ENCODE measurements at places on chromosomes 5 and 9. TPM values are rescaled to one million over a fixed set of nuclear protein-coding genes. Genes with fewer than 3 reads are reported as not detected.
A peak's percentile ranks its signal among the peaks of the same experiment; 100 is the strongest.

GRCh38 chr5:165209101-165209727 lies 1703.8 kb downstream of the MAT2B start:
- H3K27ac ChIP-seq = no peak overlapping the region
- H3K36me3 ChIP-seq = no peaks in the 10 kb centered on the region
- no peaks in the 10 kb centered on the region for H3K27me3 ChIP-seq
- no peak for DNase-seq
- H3K4me3 ChIP-seq = no peak overlapping the region

- H3K4me1 ChIP-seq = peaks cover 17% of the 10 kb centered on the region
- peaks cover 2% of the 10 kb centered on the region for H3K36me3 ChIP-seq
- H3K27ac ChIP-seq = peak overlapping the region; percentile 62
- DNase-seq = peak; percentile 89
- no peaks in the 10 kb centered on the region for H3K27me3 ChIP-seq
Observed at GRCh38 chr9:744790-745484, 96.6 kb upstream of the DMRT1 start.

EXOSC2 gene
- 93.7 TPM for total RNA-seq

TRIM7 gene
- 9.0 TPM for total RNA-seq

SMIM33 gene
- total RNA-seq = not detected

DNA sequence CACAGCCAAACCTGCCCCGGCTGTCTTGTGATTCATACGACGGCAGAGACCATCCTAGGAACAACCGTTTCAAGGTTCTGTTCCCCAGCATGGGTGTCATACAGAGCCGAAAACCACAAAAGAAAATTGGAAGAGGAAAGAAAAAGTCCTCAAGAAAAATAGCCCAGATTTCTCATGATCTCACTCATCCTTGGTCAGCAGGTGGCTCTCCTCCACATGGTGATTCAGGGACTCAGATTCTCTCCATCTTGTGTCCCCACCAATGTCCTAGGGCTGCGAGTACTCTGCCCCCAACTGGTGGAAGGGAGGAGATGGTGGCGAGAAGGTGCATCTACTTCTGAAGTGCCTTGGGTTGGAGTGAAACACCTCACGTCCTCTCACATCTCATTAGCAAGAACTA lies 25.6 kb downstream of the PDZD2 start:
- no peaks in the 10 kb centered on the region for H3K36me3 ChIP-seq
- no peak for DNase-seq
- no peaks in the 10 kb centered on the region for H3K4me1 ChIP-seq
- H3K27me3 ChIP-seq = peaks cover 13% of the 10 kb centered on the region
- no peak overlapping the region for H3K4me3 ChIP-seq

- no peak for DNase-seq
- no peak overlapping the region for H3K27ac ChIP-seq
- H3K4me1 ChIP-seq = peaks cover 16% of the 10 kb centered on the region
- H3K27me3 ChIP-seq = peaks cover 1% of the 10 kb centered on the region
Observed at GRCh38 chr5:176619569-176620332, 9.8 kb upstream of the GPRIN1 start.

DNA sequence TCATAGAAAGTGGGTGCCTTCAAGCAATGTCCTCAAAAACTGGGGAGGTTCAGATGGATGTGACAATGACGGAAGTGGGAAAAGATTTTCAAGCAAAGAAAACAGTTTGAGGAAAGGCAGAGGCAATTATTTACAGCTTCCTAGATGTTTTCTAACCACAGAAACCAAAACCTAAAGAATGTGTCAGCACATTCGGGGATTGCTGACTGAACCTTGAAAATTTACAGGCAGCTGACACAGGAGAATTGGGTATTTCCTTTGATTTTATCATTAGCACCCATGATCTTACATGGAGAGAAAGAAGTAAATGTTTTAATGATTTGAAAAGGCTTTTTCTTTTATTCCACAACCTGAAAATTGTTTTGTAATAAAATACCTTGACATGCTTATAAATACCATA lies 369.0 kb downstream of the ACTL7B start:
- H3K4me3 ChIP-seq = no peak overlapping the region
- H3K4me1 ChIP-seq = no peaks in the 10 kb centered on the region
- no peak for DNase-seq
- H3K27me3 ChIP-seq = no peaks in the 10 kb centered on the region

DNA sequence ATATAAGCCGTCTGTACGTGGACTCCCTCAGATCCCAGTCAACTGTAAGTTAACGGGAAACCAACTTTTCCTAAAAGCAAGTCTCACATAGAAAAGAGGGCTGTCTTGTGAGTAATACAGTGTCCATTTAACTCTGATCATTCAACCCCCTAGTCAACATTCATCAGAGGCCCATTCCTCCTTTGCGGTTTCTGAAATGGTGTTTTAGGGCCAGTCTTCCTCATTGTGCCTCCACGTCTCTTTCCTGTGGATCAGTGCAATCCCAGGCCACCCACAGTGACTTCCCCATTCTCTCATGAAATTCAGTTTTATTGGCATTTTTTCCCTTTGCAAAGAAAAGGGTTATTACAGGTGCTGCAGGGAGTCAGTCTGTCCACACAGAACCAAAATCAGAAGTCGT lies 261.8 kb downstream of the NR3C1 start:
- peaks cover 1% of the 10 kb centered on the region for H3K4me1 ChIP-seq
- H3K27ac ChIP-seq = no peak overlapping the region
- H3K4me3 ChIP-seq = no peak overlapping the region
- no peaks in the 10 kb centered on the region for H3K27me3 ChIP-seq

DNA sequence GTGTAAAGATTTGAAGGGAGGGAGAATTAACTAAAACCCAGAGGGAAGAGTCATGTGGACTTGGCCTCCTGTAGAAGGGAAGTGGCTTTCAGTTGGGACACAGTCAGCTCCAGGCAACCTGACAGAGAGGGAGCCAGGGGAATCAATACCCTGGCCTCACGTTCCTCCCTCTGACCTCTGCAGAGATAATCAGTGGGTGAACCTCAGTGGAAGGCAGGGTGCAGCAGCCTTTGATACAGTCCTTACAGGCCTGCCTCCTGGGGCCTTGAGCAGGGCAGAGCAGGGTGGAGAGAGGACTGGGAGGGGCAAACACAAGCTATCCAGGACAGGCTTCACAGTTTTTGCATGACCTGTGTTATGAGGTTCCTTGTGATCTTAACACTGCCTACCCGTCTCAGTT lies 61.9 kb upstream of the GPBP1 start:
- no peaks in the 10 kb centered on the region for H3K4me1 ChIP-seq
- no peaks in the 10 kb centered on the region for H3K36me3 ChIP-seq
- no peak overlapping the region for H3K27ac ChIP-seq
- H3K4me3 ChIP-seq = no peak overlapping the region
- H3K27me3 ChIP-seq = no peaks in the 10 kb centered on the region

ZCCHC9 gene
- 46.9 TPM for total RNA-seq

- no peak for DNase-seq
- H3K4me1 ChIP-seq = no peaks in the 10 kb centered on the region
Observed at GRCh38 chr5:181087309-181087708, 43.7 kb downstream of the OR2V1 start.

DNA sequence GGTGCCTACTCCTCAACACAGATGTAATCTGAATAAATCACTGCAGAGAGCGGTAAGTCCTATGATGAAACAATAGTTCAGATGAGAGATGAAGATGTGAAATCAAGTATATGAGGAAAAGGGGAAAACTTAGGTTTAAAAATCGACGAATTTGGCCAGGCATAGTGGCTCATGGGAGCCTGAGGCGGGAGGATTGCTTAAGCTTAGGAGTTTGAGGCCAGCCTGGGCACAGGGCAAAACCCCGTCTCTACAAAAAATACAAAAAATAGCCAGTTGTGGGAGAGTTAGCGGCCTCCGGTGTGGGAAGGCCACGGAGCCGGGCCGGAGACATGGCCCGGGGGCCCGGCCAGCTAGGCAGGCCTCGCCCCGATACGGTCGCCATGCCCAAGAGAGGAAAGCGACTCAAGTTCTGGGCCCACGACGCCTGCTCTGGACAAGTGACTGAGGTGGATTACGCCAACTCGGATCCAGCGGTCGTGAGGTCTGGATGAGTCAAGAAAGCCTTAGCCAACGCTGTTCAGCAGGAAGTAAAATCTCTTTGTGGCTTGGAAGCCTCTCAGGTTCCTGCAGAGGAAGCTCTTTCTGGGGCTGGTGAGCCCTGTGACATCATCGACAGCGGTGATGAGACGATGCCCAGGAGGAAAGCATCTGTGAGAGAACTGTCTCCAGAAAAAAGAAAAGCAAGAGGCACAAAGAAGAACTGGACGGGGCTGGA lies 62.8 kb upstream of the SUB1 start:
- H3K36me3 ChIP-seq = no peaks in the 10 kb centered on the region
- H3K4me1 ChIP-seq = no peaks in the 10 kb centered on the region
- no peak overlapping the region for H3K27ac ChIP-seq
- DNase-seq = no peak
- H3K4me3 ChIP-seq = no peak overlapping the region
- H3K27me3 ChIP-seq = no peaks in the 10 kb centered on the region

DNA sequence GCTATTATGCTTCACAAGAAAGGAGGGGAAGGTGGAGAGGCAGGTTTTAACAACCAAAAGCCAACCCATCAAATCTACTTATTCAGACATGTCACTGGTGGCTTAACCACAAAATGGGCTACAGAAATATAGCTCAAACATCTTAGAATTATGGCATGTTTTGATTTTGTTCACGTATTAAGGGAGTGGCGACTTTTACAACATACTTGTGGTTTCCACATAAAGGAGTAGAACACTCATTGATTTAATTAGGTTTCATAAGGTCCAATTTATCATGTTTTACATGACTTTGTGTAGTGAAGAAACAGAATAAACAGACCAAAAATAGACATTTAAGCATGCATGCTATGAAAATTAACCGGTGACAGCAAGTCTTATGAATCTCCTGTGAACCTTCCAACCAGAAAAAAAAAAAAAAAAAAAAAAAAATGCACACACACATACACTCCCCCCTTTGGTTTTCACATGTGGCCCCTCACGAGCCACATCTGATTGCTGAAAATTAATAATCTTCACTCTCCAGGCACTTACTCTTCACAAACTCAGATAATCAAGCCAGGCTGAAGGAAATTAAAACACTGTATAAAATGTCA lies 5.4 kb downstream of the ZNF608 start:
- no peaks in the 10 kb centered on the region for H3K36me3 ChIP-seq
- no peaks in the 10 kb centered on the region for H3K27me3 ChIP-seq
- H3K4me3 ChIP-seq = no peak overlapping the region
- DNase-seq = no peak

ERGIC1 gene
- 77.4 TPM for total RNA-seq

GRCh38 chr5:139752506-139753473 lies 42.8 kb upstream of the PSD2 start:
- H3K4me1 ChIP-seq = peaks cover 6% of the 10 kb centered on the region
- H3K36me3 ChIP-seq = no peaks in the 10 kb centered on the region
- H3K27ac ChIP-seq = no peak overlapping the region
- H3K27me3 ChIP-seq = no peaks in the 10 kb centered on the region
- H3K4me3 ChIP-seq = no peak overlapping the region
- DNase-seq = no peak

- no peak overlapping the region for H3K4me3 ChIP-seq
- H3K4me1 ChIP-seq = no peaks in the 10 kb centered on the region
- H3K27me3 ChIP-seq = no peaks in the 10 kb centered on the region
- DNase-seq = no peak
- no peaks in the 10 kb centered on the region for H3K36me3 ChIP-seq
- H3K27ac ChIP-seq = no peak overlapping the region
Observed at GRCh38 chr5:73438645-73439470, 9.7 kb downstream of the FOXD1 start.

- no peaks in the 10 kb centered on the region for H3K36me3 ChIP-seq
- H3K4me3 ChIP-seq = no peak overlapping the region
- H3K4me1 ChIP-seq = no peaks in the 10 kb centered on the region
- no peaks in the 10 kb centered on the region for H3K27me3 ChIP-seq
- no peak overlapping the region for H3K27ac ChIP-seq
Observed at GRCh38 chr5:60483050-60483449, 216.9 kb downstream of the DEPDC1B start.

WHRN gene
- 3.1 TPM for total RNA-seq

DNA sequence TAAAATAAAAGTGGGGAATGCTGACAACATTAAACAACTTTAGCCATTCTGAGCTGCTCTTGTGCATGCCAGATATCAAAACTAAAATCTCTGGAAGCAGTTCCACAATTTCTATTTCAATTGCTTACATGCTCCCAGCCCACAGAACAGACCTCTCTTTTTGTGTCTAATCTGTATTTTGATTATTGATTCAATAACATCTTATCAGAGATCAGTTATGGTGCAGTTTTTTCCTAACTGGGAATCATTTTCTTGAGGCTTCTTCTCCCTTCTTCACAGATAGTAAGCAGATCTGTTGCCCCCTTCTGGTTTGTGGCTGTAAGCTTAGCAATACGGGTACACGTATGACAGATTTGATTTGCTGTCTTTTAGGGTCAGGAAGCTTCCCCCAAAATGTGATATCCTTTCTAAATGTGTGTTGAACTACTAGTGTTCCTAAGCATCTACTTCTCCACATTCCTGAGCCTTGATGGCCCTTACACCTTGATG lies 39.4 kb downstream of the MRPS27 start:
- H3K36me3 ChIP-seq = 0 out of 2 replicates have a peak, but pooled peaks cover 8% of the 10 kb centered on the region
- H3K4me1 ChIP-seq = no peaks in the 10 kb centered on the region
- H3K27ac ChIP-seq = no peak overlapping the region

DNA sequence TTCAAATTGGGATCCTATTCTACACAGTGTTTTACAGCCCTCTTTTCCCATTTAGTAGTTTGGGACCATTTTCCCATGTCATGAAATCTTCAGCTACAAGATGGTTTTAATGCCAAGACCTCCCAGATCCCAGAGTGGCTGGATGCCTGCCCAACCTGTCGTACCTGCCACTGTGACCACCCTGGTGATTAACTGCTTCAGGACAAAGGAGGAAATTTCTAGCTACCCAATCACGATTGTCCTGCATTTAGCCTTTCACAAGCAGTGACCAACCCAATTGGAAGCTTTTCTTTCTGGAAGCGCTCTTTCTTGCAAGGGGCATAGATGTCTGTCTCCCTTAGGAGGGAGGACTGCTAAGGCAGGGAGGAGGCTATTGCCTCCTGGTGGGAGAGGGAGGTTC lies 13.8 kb downstream of the IL9 start:
- no peak overlapping the region for H3K4me3 ChIP-seq
- peaks cover 14% of the 10 kb centered on the region for H3K27me3 ChIP-seq
- no peaks in the 10 kb centered on the region for H3K4me1 ChIP-seq
- H3K36me3 ChIP-seq = no peaks in the 10 kb centered on the region

TNC gene
- total RNA-seq = 181 TPM

PTPRD gene
- total RNA-seq = 64.1 TPM

FBXL7 gene
- total RNA-seq = 13.6 TPM

GRCh38 chr5:139342423-139342723 lies 719 bp downstream of the PAIP2 start:
- peaks cover 8% of the 10 kb centered on the region for H3K36me3 ChIP-seq
- no peaks in the 10 kb centered on the region for H3K4me1 ChIP-seq
- peak overlapping the region; percentile 92 for H3K4me3 ChIP-seq
- peak overlapping the region; percentile 95 for H3K27ac ChIP-seq

GRCh38 chr9:99592834-99593574 lies 228.7 kb upstream of the NR4A3 start:
- no peak for DNase-seq
- H3K4me1 ChIP-seq = peaks cover 25% of the 10 kb centered on the region
- H3K36me3 ChIP-seq = no peaks in the 10 kb centered on the region
- no peaks in the 10 kb centered on the region for H3K27me3 ChIP-seq
- no peak overlapping the region for H3K4me3 ChIP-seq

ZMYND19 gene
- 46.9 TPM for total RNA-seq

- no peak overlapping the region for H3K4me3 ChIP-seq
- no peak for DNase-seq
- no peaks in the 10 kb centered on the region for H3K4me1 ChIP-seq
Observed at GRCh38 chr5:170161069-170161468, 55.4 kb downstream of the FOXI1 start.
